Stimulated activated CD8-positive, alpha-beta memory T cell treated with anti-CD3 and anti-CD28 coated beads, Interleukin-4, amount 100 ng/mL, for 4 hours (primary cell): ENCODE measurements at places on chromosomes 4 and X.

DNA sequence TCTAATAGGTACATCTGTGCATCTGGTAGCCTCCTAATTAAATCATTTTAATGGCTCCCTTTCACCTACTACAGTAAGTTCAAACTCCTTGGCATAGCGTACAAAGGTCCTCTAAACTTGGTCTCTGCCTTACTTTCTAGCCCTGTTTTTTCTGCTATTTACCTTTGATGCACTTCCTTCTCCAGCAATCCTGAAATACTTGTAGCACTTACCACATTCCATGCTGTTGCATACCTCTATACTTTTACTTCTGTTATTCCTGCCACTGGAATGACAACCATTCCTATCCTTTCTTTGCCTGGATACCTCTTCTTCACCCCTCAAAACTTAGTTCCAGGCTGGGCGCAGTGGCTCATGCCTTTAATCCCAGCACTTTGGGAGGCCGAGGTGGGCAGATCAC lies 56.6 kb upstream of the LHFPL1 start:
- DNase-seq, result no peak

DNA sequence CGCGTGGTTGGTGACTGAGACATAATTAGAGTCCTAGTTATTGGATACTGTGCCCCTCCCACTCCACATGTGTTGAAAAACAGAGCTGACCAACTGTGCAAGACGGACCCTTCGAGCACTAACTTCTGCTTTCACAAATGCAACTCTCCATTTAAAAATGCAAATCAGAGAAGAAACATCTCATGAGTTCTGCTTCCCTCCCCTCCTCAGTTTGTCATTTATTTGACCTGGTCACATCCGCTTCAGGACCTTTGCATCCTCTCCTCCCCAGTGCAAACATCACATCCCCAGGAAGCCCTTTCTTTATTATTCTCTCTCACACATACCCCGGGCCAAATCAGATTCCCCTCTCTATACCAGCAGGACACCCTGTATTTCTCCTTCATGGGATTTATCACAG lies 38.1 kb upstream of the NOCT start:
- DNase-seq, result no peak

GRCh38 chr4:72208421-72209075 lies 176.7 kb downstream of the NPFFR2 start:
- DNase-seq, result no peak

- DNase-seq, result peak; percentile 79
Observed at GRCh38 chr4:6974138-6974848, 64.7 kb downstream of the TBC1D14 start.

GRCh38 chrX:107764845-107765608 lies 10.6 kb downstream of the TSC22D3 start:
- no peak for DNase-seq

GRCh38 chrX:54808109-54808604 lies 612 bp downstream of the MAGED2 start:
- no peak for DNase-seq

GRCh38 chr4:146095091-146095690 lies 80.3 kb upstream of the LSM6 start:
- no peak for DNase-seq

DNA sequence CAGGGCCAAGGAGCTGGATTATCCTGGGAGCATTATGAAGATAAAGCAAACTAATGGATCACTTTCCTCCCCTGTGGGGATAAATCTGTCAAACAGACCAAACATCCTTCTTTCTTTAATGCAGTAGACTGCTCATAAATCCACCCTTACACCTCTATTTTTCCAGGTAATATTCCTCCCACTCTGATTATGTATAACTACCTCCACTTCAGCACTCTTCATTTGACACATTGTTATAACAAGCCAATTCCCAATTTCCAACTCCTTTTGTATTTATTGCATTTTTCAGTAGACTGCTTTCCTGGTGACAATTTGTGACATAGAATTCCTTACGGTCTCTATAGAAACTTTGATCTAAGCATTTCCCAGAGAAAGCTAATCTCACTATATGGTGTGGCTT lies 115.0 kb upstream of the PRKG2 start:
- DNase-seq, result no peak

- DNase-seq, result no peak
Observed at GRCh38 chr4:39620551-39621313, 17.9 kb downstream of the SMIM14 start.

DNA sequence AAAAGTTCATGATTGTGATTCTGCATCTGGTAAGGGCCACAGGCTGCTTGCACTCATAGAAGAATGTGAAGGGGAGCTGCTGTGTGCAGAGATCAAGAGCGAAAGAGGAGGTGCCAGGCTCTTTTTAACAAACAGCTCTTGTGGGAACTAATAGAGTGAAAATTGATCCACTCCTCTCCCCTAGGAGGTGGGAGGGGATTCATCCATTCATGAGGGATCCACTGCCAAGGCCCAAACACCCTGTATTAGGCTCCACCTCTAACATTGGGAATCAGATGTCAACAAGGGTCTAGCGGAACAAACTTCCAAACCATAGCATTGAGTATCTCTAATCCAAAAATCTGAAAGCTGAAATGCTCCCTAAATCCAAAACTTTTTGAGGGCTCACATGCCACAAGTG lies 16.4 kb upstream of the PPID start:
- no peak for DNase-seq

- DNase-seq, result no peak
Observed at GRCh38 chr4:56668267-56668666, 12.8 kb downstream of the HOPX start.

- DNase-seq, result no peak
Observed at GRCh38 chr4:5050520-5051277, 581 bp upstream of the STK32B start.

- DNase-seq, result no peak
Observed at GRCh38 chrX:2840961-2841360, 12.2 kb downstream of the GYG2 start.

- DNase-seq, result no peak
Observed at GRCh38 chrX:136210243-136210642, 41.0 kb downstream of the MAP7D3 start.

DNA sequence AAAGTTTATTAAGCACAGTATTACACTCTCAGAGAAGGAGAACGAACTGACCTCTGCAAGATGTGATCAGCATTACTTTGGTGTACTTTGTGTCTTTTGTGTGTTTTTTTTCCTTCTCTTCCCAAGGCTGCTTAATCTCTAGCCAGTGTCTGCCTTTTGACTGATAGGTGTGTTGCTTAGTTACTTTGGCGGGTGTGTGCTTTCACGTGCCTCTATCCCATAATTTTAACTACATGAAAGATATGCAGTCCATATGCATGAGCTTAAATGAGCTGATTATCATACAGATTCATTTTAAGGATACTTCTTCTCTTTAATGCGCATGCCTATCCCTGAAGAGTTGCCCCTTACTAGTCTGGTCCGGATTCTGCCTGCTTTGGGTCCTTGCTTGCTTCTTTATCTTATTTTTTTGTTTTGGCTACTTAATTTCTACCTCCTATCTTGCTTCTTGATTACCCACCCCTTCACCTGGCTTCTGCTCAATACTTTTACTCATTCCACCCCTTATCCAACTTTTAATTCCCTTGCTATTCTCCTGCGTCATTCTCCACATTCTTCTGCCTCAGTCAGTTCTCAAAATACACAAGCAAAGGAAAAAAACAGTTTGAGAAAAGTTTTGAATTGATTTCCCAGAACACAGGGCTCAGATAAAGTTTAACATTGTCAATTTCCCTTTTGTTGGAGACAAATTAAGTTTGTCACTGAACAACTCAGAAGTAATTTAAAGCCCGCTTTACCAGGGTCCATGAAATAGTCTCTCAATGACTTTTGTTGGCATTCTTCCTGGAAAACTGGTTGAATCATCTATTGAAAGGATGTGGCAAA lies 182.0 kb downstream of the TENT5D start:
- no peak for DNase-seq

DNA sequence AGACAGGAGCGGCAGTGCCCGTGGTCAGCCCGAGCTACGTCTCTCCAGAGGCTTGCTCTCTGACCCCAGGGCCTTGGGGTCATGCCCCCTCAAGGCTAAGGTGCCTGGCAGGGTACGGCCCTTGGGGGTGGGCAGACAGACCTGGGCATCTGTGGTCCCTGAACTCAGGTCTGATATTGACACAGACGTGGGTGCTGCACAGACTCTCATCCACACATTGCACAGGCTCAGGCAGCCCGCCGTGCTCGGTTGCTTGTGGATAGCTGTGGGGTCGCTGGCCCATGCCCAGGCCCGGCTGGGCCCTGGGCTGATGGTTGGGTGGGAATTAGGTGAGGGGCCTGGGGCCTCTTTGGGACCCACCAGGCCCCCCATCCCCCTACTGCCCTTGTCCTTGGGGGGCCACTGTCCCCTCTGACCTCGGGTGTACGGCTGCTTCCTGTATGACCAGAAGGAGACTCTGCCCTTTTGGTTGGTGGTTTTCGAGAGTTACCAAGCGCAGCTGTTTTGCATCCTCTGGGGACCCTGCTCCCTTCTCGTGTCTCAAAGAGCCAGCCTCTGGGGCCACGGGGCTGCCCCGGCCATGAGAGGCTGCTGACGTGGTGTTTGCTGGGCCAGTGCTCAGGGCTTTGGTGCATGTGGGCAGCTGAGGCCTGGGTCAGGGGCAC lies 10.1 kb downstream of the FGFRL1 start:
- no peak for DNase-seq

DNA sequence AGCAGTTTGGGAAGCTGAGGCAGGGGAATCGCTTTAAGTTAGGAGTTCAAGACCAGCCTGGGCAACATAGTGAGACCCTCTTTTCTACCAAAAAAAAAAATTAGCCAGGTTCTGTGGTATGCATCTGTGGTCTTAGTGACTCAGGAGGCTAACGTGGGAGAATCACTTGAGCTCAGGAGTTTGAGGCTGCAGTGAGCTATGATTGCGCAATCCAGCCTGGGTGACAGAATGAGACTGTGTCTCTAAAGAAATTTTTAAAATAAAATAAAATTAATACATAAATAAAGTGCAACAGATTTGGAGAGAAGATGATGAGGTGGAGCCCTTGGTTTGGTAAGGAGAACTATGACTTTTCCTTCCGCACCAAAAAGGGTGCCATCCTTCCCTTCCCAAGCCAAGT lies 436.9 kb downstream of the NLGN4X start:
- DNase-seq, result no peak

- no peak for DNase-seq
Observed at GRCh38 chrX:150536455-150537116, 31.8 kb upstream of the MTM1 start.

DNA sequence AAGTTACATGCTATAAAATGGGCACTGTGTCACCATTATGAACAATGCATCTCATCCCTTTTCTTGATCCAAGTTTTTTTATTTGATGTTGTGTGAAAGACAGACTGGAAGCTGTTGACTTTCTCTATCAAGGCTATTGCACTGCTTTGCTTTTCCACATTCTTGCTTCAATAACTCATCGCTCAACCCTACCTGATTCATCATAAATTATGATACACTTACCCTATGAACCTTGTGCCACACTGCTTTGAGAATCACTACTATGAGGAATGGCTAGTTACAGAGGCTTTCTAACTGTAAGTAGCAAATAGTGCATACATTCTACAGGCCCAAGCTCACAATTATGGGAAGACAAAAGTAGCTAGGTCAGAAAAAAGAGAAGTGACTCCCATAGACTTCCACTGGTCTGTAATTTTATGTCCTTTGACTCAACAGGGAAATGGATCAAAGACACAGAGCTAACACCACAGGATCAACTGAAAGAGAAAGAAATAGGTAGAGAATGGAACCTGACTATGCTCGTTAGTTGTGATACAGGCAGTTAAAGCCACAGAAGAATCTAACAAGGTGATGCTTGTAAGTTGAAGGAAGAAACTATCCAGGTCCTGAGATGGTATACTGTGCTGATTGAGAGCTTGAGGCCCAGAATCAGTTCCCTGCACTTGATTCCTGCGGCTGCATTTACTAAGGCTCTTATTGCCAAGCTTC lies 163.5 kb downstream of the PPP3CA start:
- DNase-seq, result no peak

GRCh38 chr4:91935217-91935616 lies 368.5 kb upstream of the GRID2 start:
- DNase-seq, result no peak

GRCh38 chrX:38375891-38376290 lies 23.5 kb downstream of the OTC start:
- no peak for DNase-seq

DNA sequence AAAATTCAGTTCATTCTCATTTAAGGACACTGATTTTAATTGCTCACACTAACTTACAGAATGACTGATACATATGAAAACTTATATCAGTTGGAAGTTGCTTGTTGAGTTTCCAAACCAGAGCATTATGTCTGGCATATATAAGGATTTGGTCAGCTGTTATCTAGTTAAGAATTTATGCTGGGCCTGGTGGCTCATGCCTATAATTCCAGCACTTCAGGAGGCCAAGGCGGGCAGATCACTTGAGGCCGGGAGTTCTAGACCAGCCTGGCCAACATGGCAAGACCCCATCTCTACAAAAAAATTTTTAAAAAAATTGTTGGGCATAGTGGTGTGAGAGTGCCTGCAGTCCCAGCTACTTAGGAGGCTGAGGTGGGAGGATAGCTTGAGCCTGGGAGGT lies 73.1 kb downstream of the SPRY1 start:
- DNase-seq, result no peak

DNA sequence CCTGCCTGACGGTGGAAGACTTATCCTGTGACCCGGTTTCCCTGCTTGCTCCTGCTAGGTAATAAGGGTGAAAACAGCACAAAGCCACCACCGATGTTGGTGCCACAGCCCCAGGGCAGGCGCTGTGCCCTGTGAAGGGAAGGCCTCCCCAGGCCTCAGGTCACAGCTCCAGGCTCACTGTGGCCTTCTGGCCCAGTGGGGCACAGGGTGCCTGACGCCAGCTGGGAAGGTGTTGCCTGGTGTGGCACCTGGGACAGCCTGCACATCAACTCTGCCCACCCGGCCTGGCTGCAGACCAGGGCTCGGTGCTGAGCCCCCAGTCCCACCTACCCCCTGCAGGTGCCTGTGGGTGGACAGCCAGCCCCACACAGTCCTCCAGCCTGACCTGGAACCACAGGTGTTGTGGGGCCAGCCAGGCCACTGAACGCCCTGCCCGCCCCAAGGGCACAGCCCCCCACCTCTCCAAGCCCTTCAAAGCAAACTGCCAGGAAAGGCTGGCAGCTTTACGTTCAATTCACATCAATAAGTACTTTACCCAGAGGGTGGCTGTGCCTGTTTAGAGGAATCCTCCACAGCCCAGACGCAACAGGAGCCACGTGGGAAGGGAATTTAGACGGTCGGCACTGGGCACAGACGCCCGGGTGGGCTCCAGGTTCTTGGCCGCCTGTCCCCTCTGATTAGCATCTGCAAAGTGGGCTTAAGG lies 54.3 kb downstream of the ZFYVE28 start:
- no peak for DNase-seq

- DNase-seq, result no peak
Observed at GRCh38 chrX:39840133-39840532, 257.6 kb downstream of the BCOR start.
